ENCODE measurements at places on chromosomes 13 and 19.

GRCh38 chr13:22454586-22454985 is 726.2 kb upstream of the SGCG start:
- DNase-seq, result no peak

DNA sequence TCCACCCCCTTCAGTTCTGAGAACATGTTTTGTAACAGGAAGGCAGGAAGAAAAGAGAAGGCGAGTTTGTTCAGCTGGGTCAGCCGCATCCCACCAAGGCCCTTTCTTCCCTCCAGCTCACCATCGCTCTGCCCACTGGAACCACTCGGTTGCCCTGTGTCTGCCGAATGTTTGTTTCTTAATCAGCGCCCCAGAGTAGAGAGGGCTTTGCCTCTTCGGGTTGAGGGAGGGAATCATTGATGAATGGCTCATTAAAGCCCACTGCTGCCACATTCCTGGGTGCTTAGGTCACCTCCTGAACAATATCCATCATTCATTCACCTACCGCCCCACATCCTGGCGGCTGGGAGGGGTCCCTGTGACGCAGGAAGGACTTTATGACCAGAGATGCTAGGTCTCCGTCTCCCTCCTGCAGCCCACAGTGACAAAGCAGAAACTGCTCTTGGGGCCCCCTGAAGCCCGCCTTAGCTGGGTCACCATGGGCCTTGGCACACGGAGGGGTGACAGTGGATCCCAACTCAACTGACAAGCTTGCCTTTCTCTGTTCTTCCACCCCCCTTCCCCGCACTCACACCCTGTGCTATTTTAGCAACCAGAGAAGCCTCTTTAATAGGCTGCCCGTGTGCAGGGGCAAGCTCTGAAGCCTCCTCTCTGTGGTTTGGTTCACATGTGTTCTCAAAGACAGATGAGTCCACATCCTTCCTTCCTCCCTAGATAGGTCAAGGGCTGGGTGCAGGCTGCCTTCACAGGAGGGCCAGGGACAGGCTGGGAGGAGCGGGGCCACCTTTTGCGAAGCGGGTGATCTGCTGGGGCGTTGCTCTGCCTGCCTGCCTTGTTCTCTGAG is 46.2 kb downstream of the ACTN4 start:
- DNase-seq, result peak; percentile 90

DNA sequence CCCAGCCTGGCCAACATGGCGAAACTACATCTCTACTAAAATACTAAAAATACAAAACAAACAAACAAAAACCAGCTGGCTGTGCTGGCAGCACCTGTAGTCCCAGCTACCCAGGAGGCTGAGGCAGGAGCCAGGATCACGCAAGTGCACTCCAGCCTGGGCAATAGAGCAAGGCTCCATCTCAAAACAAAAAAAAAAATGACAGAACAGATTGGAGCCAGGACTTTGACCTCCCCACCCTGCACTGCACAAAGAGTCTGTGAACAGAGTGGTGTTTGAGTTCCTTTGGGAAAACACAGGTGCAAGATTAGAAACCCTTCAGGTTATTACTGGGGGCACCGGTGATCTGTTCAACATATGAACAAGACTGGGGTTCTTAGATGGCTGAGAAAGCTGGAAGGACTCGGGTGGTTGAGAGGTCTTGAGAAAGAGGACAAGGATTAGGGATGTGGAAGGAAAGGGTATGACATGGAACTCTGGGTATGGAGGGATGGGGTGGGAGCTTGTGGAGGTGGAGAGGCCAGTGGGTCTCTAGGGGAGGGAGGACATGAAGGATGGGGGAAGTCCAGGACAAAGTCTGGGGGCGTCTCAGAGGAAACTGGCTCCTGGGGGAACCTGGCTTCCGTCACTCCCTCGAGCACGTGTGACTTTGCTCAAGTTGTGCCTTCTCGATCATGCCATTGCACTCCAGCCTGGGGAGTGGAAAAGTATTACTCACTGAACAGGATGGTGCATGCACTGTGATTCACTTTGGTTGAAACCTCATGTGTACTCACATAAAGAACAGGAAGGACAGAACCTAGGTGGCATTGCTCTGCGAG is 25.9 kb downstream of the RCN3 start:
- DNase-seq, result no peak

- DNase-seq, result peak; percentile 62
Measured at GRCh38 chr13:99982036-99982730, 599 bp downstream of the ZIC2 start.

DNA sequence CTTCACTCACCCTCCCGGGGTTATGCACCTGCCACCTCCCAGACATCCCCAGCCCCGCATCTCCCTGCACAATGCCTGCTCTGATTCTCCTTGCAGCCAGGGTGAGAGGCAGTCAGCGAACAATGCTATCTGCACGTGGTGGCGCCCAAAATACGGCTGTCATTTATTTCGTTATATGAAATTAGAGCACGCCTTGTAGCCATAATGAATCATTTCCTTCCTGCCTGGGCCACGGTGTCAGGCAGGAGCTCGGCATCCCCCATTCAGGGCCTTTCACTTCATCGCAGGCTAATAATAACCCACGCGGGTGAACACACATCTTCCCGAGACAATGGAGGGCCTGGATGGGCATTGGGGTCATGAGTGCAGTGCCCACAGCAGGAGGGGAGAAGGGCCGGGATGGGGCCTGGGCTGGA is 143.8 kb upstream of the ZNF507 start:
- peak; percentile 64 for DNase-seq

DNA sequence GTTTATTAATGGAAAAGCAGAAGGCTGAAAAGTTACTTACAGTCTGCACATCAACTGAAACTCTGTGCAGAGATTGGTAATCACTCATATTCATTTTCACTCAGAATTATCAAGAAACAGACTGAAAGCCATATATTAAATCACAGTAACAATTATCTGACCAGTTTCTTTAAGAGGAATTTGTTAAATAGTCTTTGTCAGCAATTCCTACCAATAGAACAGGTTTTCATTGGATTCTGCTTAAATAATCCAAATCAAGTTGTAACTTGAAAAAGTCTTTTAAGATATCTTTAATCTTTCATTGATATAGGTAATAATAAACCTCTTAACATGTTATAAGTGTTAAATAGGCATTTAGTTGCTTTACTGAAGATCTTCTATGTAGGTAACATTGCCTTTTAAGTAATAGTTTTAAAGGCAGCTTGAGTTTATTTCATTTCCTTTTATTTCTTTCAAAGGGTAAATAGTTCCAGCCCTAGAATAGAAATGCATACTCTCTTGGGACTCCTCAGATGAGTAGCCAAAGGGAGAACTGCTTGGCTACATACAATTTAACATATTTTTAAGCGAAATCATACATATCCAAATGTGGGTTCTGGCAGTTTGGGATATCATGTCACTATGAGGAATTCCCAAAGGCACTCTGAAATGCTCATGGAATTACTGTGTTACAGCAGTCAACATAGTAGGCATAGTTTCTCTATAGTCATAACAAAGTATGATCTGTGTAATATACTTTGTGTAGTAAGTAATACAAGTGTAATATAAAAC is 326.0 kb upstream of the SPRY2 start:
- peak; percentile 2 for DNase-seq

DNA sequence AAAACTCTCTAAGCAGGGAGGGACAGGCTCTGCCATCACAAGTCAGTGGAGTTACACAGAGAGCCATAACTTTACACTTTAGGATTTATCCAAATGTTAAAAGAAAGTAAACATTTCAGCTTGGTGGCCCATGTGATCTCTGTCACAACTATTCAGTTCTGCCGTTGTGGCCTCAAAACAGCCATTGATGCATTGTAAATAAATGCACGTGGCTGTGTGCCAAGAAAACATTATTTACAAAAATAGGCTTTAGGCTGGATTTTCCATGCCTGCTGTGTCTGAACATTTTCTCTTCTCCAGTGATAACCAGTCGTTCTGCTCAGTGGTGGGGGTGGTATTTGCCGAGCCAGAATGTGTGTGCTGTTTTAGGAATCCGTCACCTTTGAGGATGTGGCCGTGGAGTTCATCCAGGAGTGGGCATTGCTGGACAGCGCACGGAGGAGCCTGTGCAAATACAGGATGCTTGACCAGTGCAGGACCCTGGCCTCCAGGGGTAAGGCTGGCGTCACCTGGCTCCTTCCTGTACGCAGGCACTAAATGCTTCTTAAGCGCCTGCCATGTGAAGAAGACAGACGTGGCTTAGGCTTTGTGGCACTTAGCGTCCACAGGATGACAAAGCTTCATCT is 4.9 kb downstream of the ZNF333 start:
- no peak for DNase-seq

GRCh38 chr13:50074843-50075242 is 59.6 kb downstream of the KCNRG start:
- no peak for DNase-seq

- peak; percentile 46 for DNase-seq
Measured at GRCh38 chr13:51727634-51728274, 76.2 kb downstream of the DHRS12 start.

- no peak for DNase-seq
Measured at GRCh38 chr13:40292108-40292507, 374.3 kb downstream of the FOXO1 start.

DNA sequence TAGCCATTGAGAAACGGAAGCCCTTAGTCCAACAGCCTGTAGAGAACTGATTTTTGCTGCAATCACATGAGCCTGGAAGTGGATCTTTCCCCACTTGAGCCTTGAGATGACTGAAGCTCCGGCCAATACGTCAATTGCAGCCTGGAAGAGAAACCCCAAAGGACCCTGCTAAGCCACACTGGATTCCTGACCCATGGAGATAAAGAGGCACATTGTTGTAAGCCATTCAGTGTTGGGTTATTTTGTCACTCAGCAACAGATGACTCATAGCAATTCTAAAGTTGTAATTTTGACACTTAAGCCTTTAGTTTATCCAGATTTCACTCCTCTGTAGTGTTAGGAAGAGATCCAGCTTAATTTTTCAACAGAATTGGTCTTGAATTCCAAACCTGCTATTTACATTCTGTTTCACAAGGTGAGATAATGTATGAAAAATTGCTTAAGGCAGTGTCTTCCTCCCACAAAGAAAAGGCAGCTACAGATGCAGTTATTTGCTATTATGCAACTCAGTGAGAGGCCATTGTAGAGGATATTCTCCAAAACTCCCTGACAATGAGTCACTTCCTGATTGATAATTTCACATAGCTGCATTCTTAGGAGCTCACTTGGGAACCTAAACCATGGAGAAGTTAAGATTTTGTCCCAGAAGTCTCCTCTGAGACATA is 59.4 kb upstream of the TSHZ3 start:
- no peak for DNase-seq

DNA sequence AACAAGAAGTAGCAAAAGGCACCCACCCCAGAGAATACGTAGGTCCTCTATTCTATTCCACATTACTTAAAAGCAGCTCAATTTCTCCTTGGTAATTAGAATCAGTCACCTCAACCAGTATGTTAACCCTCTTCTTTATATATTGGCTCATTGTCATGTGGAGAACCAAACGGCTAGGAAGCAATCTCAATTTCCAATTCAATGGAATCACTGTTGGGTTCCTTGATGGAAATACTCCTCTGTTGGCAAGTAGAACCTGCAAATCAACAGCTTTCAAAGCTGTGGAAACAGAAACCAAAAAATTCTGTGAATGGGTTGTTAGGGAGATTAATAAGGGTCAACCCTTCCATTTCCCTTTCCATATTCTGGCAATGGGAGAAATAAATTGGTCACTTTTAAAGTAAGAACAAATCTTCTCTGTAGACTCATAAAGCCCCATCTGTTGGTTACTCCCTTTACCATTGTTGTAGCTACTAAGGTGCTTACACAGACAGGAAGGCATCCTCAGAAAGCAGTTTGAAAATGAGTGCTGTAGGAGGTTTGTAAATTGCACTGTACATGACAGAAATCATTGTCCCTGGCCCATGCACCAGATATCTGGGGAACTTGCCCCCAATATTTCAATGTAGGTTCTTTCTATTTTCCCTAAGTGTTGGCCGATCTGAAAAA is 138.6 kb upstream of the UFM1 start:
- no peak for DNase-seq

- DNase-seq, result no peak
Measured at GRCh38 chr13:94325650-94326049, 153.8 kb downstream of the DCT start.

- no peak for DNase-seq
Measured at GRCh38 chr13:83498481-83499190, 383.6 kb downstream of the SLITRK1 start.

- DNase-seq, result no peak
Measured at GRCh38 chr13:24183741-24184182, 23.2 kb downstream of the SPATA13 start.

DNA sequence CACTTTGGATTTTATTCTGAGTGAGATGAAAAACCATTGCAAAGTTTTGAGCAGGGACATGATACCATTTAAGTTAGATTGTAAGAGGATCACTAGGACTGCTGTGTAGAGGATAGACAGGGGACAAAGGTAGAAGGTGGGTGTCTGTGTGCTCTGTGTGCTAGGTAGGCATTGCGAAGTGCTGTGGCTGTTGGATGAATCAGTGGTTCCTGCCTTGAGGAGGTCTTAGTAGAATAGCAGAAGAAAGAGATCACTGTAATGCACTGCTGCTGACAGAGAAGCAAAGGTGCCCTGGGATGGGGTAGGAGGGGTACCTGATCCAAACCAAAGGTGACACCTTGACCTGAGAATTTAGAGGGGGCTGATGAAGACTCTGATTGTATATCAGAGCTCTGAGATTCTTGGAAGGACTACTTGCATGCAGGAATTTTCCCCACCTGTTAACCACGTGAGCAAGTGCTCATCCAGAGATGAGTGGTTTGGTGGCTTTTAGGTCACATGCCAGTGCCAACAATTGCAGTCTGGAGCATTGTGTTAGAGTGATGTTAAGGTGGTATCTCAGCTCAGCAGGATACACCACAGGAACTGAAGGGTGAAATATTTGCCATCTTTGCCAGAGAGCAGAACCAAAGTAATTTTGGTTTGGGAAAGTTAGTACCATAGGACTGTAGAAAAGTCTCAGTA is 10.8 kb downstream of the WASF3 start:
- DNase-seq, result no peak

- DNase-seq, result no peak
Measured at GRCh38 chr19:23531231-23531790, 136.0 kb upstream of the ZNF91 start.

DNA sequence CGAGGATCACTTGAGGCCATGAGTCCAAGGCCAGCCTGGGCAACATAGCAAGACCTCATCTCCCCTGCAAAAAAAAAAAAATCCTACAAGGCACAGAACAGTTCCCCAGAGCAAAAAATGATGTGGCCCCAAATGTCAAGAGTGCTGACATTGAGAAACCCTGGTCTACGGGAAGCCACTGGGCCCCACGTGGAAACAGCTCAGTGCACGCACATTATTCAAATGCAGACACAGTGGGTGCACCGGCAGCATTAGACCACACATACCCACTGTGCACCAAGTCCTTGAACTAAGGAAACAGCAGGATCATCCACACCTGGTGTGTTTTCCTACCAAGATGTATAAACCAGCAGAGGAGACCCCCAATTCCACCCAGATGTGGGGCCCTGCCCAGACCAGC is 35.0 kb upstream of the ADGRE5 start:
- no peak for DNase-seq

All from eye (tissue), 1 donor.